ENCODE measurements at places on chromosomes 4 and X. TPM values are rescaled to one million over a fixed set of nuclear protein-coding genes. Genes with fewer than 3 reads are reported as not detected.

The IL1RAPL2 gene
- not detected for total RNA-seq

The ITGB1BP2 gene
- 5.2 TPM for total RNA-seq

The PITX2 gene
- 0.16 TPM for total RNA-seq

The QRFPR gene
- 0.63 TPM for total RNA-seq

The XAGE1A gene
- not detected for total RNA-seq

The ZNF157 gene
- total RNA-seq: not detected

The F8A3 gene
- 1.1 TPM for total RNA-seq

Data from bladder microvascular endothelial cell (primary cell).